ENCODE measurements at places on chromosomes 16 and 17. TPM values are rescaled to one million over a fixed set of nuclear protein-coding genes. Genes with fewer than 3 reads are reported as not detected.

C17orf67 gene
- total RNA-seq: 5.3 TPM

NUDT7 gene
- 13.2 TPM for total RNA-seq

RBBP6 gene
- total RNA-seq: 126 TPM

ZC3H7A gene
- 48.8 TPM for total RNA-seq
